ENCODE measurements at places on chromosomes 16 and 17.

DNA sequence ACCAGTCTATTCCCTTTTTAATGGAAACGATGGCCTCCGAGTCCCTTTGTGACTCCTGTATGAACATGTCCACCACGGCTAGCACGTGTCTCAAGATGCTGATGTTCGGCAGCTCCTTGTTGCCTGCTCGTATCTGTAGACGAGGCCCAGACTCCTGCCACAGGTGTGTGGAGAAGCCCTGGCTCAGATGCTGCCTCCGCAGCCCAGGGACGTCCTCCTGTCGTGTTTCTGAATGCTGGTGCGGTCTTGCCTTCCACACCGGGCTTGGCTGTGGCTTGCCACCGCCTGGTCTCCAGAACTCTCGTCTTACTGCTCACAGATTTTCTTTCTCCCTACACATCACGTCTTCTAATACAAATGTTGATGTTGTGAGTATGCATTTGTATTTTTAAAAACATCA lies 17.0 kb downstream of the FOXF1 start:
- no peak for DNase-seq

DNA sequence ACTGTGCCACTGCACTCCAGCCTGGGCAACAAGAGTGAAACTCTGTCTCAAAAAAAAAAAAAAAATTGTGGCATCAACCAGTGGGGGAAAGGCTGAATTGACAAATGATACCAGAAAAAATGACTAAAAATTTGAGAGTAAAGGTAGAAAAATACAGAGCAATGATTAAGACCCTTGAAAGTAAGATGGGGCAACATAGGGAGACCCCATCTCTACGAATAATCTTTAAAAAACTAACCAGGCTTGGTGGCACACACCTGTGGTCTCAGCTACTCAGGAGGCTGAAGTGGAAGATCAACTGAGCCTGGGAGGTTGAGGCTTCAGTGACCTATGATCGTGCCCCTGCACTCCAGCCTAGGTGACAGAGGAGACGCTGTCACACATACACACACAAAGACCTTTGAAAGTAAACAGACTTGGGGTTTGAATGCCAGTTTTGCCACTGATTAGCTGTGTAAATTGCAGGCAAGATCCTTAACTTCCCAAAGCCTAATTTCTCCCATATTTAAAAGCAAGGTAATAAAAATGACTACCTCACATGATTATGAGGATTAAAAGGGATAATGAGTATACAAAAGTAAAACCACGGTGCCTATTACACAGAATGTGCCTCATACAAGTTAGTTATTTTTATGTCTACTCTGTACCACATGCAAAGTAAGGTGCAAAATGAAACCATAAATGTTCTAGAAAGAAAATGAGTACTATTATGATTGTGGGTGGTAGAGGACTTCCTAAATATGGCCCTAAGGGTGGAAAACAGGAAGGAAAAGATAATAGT lies 21.7 kb upstream of the PAFAH1B1 start:
- DNase-seq: no peak

DNA sequence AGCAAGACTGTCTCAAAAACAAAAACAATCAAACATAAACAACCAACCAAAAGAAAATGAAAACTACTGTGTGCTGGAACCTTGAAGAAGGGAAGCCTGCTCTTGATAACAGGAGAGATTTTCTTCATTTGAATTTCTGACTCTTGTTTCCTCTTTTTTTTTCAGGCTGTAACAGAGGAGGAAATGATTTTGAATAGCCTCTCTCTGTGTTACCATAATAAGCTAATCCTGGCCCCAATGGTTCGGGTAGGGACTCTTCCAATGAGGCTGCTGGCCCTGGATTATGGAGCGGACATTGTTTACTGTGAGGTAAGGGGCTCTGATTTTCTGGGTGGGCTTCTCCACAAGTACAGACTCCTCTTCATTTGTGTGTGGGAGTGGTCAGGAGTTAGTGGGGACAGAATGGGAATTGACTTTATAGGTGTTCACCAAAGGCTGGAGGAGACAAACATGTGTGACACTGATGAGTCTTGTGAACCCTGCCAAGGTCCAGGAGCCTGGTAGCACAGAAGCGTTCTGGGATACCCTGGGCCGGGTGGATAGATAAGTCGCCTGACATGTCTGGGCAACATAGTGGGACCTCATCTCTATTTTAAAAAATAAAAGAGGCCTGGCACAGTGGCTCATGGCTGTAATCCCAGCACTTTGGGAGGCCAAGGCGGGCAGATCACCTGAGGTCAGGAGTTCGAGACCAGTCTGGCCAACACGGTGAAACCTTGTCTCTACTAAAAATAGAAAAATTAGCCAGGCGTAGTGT lies 14.9 kb downstream of the DUS2 start:
- DNase-seq: no peak

GRCh38 chr16:55029509-55029908 lies 98.8 kb downstream of the IRX5 start:
- no peak for DNase-seq

DNA sequence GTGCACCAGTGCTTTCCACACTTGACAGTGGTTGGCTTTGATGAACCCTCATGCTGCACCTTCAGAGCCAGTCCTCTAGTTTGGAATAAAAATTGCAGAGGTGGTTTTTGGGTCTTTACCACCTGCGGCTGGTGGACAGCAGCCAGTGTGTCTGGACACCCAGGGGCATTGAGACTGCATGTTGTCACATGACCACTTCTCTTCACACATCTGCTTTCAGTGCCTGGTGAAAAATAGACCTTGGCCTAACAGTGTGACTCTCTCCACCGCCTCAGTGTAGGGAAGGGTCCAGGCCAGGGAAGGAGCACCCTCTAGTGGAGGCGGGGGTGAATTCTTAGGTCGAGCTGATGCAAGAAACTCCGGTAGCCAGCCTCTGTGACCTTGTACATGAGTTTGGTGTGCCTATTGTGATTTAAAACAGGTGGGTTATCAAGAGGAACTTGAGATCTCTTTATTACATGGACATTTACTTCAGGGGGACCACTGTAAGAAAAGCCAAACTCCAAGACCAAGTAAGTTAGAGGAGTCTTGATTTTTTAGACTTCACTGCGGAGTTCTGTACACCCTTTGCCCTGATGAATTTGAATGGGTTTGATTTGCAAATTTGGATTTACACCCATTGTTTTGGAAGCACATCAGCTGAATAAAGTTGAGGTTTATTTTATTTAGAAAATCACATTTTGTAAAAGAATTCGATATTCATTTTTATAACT lies 17.9 kb downstream of the GOSR2 start:
- peak; percentile 56 for DNase-seq

GRCh38 chr17:11372692-11373091 lies 131.7 kb downstream of the SHISA6 start:
- no peak for DNase-seq

DNA sequence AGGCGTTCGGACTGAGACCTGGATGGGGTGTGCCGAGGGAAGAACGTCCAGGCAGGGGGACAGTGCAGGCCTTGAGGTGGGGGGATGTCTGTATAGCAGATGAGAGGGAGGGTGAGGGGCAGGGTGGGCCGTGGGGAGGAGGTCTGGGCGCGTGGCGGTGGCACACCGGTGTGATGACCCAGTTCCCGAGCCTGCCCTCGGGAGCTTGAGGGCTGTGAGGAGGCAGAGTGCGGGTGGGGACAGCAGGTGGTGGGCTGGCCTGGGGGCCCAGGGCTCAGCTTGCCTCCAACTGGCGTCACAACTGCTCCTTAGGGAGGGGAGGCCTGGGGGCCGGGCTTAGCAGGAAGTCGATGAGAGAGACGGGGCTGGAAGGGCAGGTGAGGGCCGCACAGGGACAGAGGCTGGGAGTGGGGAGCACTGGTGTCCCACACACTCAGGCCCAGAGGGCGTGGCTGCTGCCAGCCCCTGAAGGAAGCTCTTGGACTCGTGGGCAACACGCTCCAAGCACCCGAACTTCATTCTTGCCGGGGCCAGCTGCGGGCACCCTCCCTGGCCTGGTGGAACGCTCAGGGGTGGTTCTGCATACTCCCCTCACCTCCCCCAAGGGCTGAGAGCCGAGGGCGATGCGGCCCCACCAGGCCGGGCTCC lies 6.5 kb downstream of the CACNA1H start:
- DNase-seq: no peak

GRCh38 chr16:69471121-69471520 lies 46.7 kb downstream of the CYB5B start:
- no peak for DNase-seq

GRCh38 chr17:57375770-57376225 lies 119.5 kb downstream of the MSI2 start:
- DNase-seq: no peak

DNA sequence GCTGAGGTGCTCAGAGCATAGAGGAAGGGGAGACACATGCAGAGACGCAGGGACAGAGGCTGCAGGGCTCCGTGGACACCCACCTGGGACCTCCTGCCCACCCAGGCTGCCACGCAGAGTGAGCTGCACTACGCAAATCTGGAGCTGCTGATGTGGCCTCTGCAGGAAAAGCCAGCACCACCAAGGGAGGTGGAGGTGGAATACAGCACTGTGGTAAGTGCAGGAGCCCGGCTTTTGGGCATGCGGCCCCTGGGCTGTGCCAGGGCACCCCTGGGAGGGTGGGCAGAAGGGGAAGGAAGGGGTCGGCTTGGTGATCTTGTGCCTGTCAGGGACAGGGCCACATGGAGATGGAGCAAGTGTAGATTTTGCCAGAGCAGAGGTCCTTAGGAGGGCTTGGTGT lies 15.2 kb downstream of the CD300A start:
- no peak for DNase-seq

- DNase-seq: no peak
These were observed 290.1 kb downstream of the MAP2K4 start for GRCh38 chr17:12310811-12311210.

DNA sequence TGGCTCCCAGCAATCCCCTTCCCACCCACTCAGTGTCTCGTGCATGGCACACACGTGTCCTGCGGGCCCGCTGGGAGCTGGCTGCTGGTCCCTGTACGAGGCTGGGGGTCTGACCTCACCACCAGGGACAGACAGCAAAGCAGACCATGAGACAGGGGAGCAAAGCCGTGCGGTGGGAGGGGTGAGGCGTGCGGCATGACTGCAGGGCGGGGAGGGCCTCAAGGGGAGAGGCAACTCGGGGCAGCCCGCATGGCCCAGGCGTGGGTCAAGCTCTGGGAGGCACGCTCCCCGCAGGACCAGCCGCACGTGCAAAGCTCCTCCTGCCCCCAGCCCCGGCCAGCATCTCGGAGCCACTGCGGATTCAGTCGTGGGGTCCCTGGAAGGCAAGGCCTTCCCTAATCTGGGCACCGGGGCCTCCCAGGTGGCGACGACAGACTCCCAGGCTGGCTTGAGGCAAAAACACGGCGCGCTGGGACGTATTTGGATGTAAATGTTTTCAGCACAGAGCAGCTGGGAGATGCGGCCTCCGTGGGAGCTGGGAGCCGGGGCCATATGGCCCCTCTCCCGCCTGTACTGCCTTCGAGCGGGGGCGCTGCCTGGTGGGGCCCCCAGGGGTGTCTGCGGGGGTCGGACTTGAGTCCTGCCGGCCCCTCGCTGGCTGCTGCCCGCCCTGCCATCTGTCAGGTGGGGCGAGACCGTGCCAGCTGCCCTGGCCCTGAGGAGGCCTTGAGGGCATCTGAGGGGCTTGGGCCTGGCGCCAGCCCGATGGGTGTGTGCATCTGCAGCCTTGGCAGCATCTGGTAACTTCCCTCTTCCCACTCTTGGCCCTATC lies 12.2 kb upstream of the CBFA2T3 start:
- no peak for DNase-seq

- DNase-seq: no peak
These were observed 9.1 kb upstream of the UBB start for GRCh38 chr17:16371742-16372141.

GRCh38 chr17:49388290-49388640 lies 26.2 kb upstream of the ZNF652 start:
- peak; percentile 32 for DNase-seq

DNA sequence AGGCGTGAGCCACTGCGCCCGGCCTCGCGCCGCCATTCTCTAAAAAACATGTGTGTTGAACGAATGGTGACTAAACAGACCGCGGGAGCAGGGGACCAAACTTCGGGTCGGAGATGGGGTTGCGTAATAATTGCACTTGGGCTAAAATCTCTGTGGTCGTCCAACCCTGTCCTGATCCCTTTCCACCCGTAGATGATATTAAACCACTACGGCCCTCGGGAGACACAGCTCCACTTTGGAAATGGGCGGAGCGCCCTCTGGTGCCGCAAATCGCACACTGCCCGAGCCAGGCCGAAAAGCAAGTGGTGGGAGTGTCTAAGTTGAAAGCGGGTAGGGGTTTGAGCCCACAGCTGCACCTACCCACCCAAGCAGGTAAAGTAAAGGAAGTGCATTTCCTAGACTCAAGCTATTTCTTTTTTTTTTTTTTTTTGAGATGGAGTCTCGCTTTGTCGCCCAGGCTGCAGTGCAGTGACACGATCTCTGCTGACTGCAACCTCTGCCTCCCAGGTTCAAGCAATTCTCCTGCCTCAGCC lies 17.0 kb downstream of the CAVIN1 start:
- DNase-seq: peak; percentile 82

DNA sequence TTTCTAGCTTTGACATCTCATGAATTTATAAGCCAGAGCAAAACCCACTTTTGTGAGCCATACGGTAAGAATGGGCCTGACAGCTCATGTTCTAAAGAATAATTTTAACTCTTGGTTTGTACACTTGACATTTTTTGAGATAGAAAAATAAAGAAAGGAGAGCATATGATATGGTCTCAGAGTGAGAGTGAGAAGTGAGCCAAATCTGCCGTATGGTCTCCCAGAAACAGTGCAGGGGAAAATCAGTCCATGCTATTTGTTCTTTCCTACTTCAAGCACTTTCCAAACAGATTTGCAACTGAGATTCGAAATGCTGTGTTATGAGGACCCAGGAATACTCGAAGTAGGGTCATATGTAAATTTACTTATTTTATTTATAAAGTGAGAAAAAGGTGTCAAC lies 20.9 kb downstream of the SMIM36 start:
- no peak for DNase-seq

GRCh38 chr17:38716368-38717005 lies 11.4 kb downstream of the MLLT6 start:
- DNase-seq: no peak

- DNase-seq: no peak
These were observed 320 bp upstream of the KRTAP4-2 start for GRCh38 chr17:41178341-41178740.

GRCh38 chr17:55859301-55859795 lies 108.5 kb downstream of the PCTP start:
- no peak for DNase-seq

- DNase-seq: no peak
These were observed 211.7 kb upstream of the CDH5 start for GRCh38 chr16:66154801-66155200.

- DNase-seq: no peak
These were observed 30.1 kb upstream of the CPNE2 start for GRCh38 chr16:57062329-57062728.

DNA sequence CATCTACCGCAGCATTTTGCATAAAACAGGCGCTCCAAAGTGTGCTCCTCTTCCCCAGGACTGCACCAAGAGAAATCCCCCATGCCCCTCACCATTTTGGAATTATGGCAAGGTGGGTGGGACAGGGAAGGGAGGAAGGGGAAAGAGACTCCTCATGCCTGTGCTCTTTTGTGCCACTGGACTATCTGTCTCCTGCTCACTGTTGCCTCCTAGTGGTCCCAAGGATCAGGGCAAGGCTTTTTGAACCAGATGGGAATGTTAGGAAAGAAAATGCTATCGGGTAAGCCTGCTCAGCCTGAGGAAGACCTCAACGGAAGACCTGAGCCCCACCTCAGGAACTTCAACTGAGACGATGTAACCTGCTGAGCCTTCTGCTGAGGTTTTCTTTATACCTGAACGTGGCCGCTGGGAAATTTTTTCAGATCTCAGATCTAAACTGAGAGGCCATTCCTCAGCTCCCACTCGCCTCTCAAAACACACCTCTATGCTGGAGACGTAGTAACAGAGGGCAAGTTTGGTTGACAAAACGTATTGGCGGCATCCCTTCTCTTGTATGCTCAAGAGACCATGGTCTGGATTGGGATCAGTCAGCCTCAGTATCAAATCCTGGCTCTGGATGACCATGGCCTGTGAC lies 58.3 kb downstream of the SPACA3 start:
- peak; percentile 22 for DNase-seq

Measured in activated gamma-delta T cell treated with Interleukin-2 at 50 U/mL for 16 hours (primary cell).